ENCODE measurements at places on chromosomes 1 and 21. TPM values are rescaled to one million over a fixed set of nuclear protein-coding genes. Genes with fewer than 3 reads are reported as not detected.

DNA sequence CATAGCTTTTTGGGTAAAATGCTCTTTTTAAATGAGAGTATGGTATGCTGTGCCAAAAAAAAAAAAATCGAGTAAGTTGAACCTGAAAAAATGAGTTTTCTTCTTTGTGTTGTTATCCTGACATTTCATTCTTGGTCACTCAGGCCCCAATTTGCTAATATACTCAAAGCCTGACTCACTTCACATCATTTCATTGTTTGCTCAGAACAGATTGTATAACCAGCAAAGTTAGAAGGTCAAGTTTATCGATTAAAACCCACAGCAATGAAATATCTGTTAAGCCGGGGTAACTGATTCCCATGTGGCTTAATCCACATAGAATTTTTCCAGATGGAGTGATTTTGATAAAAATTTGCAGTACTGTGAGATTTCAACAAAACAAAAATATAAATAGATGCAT lies 363.7 kb downstream of the NEGR1 start:
- no peak for DNase-seq

Gene MR1
- total RNA-seq = 0.91 TPM

Gene TENT5C
- total RNA-seq = 6.2 TPM

DNA sequence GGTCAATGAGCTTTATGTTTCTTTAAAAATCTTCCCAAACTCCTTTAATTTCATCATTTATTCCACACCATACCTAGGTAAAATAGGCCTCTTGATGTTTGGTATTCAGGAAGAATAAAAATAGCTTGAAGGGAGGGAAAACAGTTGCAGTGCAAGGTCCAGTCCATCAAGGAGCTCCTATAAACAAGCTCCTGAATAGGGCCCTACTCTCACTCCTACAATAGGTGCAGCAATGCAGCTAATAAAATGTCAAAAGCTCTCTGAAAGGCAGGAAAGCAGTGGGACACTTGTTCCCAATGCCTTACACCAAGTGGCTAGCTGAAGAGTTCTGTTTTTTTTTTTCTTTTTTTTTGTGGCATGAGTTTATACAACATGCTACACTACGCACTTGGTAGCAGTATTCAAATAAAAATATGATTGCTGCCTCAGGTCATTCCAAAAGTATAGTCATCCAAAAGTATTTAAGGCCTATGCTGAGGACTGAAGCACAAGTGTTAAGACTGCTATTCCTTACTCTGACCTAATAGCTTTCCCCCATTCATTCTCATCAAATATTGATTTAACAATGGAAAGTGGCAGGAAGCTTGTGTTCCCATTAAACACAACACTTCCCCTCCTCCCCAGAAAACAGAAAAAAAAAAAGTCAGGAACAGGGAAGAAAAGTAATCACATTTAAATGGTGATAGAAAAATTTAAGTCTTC lies 9.8 kb downstream of the TEX38 start:
- no peak for DNase-seq

GRCh38 chr1:231591466-231591865 lies 35.1 kb upstream of the DISC1 start:
- DNase-seq = no peak

DNA sequence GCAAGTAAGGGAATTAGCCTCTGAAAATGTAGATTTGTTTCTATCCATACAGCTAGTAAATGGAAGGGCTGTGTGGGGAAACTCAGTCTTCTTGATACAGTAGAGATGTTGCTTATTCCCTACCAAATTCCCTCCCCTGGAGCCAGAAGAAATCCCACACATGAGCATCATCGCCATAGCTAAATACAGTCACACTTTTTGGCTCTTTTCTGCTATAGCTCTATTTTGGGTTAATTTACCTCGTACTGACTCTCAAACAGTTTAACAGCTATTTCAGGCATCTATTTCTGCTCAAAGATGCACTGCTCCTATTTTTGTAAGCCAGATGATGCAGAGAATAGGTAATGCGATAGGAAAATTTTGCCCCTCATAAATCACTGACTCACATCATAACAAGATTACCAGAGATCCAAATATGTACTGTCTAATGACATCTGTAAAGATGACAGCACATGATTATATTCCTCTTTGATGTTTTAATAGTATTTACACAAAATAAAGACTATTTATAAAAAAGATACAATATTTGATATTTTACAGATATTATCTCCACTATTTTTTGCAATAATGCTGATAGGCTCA lies 58.6 kb downstream of the XCL1 start:
- DNase-seq = no peak

All from cerebellum (tissue), 4 donors.